NCI-H69 (cell line): ENCODE measurements at places on chromosomes 3 and 15.
A peak's percentile ranks its signal among the peaks of the same experiment; 100 is the strongest.

DNA sequence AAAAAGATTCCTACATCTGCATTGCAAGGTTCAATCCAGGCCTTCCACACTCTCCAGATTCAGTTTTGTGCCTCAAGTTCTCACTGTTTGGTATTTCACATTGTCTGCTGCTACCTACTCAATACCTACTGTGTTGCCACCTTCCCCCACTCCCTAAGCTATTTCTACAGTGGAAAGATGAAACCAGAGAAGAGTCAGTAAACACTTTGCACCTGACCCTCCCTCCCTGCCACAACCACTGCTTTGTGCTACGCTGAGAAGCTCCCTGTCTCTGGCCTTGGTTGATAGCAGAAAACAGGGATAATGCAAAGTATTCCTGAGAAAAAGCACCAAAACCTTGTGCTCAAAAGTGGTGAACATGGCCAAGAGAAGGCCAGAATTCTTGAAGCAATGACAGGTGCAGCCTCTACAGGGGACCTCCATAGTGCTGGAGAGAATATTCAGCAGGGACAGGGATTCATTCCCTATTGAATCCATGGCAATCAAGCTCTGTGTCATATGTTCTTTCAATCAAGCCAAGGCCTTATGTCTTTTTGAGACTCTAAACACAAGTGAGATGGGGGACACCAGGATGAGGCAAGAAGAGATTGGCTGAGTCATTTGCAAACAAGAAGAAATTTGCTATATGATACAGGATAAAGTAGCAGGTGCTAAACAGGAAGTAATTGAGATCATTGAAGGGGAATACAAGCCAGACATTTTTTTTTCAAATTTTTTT lies 83.5 kb upstream of the LIPC start:
- DNase-seq: peak; percentile 76

DNA sequence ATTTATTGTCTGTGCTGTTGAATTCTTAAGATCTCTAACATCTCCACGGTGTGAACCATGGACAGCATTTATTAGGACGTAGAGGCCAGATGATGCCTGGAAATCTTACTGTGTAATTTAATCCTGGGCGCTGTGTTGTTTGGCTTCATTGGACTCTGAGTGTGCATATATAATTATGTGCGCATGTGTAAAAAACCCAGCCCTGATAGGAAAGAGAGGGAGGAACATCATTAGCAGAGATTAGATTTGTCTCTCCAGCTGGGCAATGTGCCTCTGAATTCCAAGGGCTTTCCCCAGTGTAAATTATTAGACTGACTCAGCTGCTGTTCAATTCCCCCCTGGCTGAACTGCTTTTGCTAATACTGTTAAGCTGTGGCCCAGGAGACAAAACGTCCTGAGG lies 39.6 kb downstream of the MAP3K13 start:
- peak; percentile 98 for DNase-seq

DNA sequence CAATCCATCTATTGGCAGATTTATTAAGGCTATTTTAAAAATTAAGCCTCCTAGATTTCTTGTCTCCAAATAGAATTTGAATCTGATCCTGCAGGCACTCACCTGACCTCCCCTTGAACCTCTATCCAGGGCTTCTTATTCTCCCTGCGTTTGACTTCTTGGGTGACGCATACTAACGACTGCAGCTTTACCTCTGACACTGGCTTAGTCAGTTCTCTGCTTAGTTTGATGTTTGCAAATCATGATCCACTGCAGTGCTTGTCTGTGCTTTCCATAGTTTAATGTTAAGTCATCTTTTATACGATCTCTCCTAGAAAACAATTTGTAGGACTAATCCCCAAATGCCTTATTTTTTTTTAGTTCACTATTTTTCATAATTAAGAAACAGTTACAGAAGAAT lies 233.1 kb downstream of the ROBO1 start:
- DNase-seq: no peak

GRCh38 chr3:138135833-138136194 lies 3.6 kb upstream of the A4GNT start:
- no peak for DNase-seq

- DNase-seq: no peak
Observed at GRCh38 chr15:58286523-58286922, 145.3 kb upstream of the LIPC start.

- peak; percentile 15 for DNase-seq
Observed at GRCh38 chr3:179149951-179150350, 1.8 kb downstream of the PIK3CA start.

DNA sequence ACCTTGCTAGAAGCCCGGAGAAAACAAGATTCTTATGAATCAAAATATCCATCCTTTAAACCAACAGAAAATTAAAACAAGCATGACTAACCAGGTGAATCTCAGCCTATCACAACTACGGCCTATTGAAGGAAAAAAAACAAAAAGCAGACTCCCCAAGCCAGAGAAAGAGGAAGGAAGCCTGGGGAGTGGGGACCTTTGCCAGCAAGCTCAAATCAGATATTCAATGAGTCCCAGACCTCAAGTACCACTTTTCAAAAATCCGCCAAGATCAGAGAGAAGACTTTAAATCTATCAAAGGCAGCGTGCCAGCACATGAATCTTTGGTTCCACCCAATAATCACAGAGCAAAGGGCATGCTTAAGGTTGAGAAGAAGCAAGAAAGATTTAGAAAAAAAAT lies 253.8 kb downstream of the NTRK3 start:
- no peak for DNase-seq

GRCh38 chr15:51726302-51727073 lies 11.0 kb downstream of the LYSMD2 start:
- peak; percentile 97 for DNase-seq

GRCh38 chr3:81684751-81685395 lies 76.6 kb downstream of the GBE1 start:
- DNase-seq: no peak

GRCh38 chr3:197317250-197317963 lies 19.0 kb upstream of the DLG1 start:
- DNase-seq: peak; percentile 21

- peak; percentile 13 for DNase-seq
Observed at GRCh38 chr15:82103468-82103867, 57.6 kb upstream of the MEX3B start.

GRCh38 chr15:29727871-29728270 lies 94.4 kb downstream of the TJP1 start:
- no peak for DNase-seq

DNA sequence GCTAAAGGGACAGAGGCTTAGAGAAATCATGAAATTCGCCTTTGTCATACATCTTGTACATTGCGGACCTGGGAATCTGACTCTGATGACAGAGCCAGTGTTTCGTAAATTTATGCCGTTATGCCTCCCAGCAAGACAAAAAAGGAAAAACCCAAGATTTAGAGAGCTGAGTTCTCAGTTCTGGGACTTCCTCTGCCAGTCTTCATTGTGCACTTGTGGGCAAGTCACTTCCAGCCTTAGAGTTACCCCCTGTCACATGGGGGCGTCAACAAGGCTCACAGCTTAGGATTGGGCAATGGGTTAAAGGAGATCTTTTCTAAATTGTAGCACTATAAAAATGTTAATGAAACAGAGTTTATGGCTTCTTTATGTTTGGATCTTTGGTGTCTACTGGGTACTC lies 41.9 kb upstream of the MITF start:
- no peak for DNase-seq

DNA sequence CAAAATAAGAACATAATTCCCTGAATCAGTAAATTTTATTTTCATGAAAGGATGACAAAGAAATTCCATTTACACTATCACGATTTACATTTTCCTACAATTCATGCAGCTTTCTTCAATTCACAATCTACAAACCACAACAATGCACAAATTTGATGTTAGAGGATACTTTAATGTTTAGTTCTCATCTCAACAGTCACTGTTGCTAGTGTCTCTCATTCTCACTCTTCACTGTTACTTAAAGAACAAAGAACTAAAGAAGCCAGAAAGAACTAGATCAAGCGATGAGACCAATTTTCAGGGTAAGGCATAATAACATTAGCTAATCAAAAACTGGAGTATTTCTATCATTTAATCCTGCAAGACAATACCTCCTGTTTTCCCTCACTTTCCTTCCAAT lies 73.5 kb downstream of the TBL1XR1 start:
- no peak for DNase-seq

DNA sequence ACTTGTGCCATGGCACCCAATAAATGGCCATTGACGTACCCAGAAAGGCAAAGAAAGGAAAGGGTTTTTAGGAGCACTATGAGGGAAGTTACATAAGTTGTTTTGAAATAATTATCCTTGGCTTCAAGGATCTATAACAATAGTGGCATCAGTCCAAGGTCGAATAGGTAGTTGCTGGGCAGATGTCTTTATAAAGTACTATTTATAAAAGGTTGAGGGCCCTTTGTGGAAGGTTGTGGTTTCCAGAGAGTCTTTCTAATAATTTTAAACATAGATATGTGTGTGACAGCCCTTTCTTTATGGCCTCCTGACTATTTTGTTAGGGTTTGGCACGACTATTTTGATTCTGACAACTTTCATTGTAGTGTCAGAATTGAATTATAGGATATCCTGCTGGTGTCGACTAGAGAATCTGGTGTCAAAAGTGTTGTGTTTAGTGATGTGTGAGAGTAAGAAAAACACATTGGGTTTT lies 260.5 kb downstream of the PYDC2 start:
- no peak for DNase-seq

DNA sequence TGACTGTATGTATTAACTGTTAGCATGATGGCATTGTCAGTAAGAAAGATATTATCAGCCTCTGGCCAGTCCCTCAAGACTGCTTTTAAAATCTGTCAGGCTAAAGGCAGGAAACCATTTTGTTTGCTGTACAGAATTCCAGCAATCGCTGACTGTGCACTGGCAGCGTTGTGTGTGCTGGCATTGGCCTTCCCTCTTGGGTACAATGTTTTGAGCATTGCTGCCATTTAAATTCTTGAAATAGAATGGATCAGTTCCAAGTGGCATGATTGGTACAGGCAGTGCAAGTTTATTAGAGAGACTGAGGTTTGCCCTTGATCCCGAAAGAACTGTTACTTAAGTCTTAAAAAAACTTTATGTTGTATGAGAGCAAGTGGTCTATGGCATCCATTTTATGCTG lies 788.7 kb downstream of the OTOL1 start:
- DNase-seq: no peak

GRCh38 chr3:156763931-156764720 lies 62.0 kb upstream of the LEKR1 start:
- no peak for DNase-seq

GRCh38 chr3:58237238-58237940 lies at the start of gene ABHD6:
TSS of gene ABHD6 (plus strand) at chr3:58237792. CDS start at chr3:58256587, 18,795 bp downstream.
- peak; percentile 75 for DNase-seq

DNA sequence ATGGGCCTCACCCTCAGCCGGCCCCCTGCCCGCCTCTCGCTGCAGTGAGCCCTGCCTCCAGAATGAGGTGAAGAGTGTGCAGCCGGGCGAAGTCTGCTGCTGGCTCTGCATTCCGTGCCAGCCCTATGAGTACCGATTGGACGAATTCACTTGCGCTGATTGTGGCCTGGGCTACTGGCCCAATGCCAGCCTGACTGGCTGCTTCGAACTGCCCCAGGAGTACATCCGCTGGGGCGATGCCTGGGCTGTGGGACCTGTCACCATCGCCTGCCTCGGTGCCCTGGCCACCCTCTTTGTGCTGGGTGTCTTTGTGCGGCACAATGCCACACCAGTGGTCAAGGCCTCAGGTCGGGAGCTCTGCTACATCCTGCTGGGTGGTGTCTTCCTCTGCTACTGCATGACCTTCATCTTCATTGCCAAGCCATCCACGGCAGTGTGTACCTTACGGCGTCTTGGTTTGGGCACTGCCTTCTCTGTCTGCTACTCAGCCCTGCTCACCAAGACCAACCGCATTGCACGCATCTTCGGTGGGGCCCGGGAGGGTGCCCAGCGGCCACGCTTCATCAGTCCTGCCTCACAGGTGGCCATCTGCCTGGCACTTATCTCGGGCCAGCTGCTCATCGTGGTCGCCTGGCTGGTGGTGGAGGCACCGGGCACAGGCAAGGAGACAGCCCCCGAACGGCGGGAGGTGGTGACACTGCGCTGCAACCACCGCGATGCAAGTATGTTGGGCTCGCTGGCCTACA lies 8.5 kb downstream of the GRM2 start:
- DNase-seq: no peak

- DNase-seq: no peak
Observed at GRCh38 chr3:128606094-128606493, 44.5 kb downstream of the RPN1 start.

GRCh38 chr15:83904107-83905040 lies 250.5 kb downstream of the ADAMTSL3 start:
- no peak for DNase-seq

DNA sequence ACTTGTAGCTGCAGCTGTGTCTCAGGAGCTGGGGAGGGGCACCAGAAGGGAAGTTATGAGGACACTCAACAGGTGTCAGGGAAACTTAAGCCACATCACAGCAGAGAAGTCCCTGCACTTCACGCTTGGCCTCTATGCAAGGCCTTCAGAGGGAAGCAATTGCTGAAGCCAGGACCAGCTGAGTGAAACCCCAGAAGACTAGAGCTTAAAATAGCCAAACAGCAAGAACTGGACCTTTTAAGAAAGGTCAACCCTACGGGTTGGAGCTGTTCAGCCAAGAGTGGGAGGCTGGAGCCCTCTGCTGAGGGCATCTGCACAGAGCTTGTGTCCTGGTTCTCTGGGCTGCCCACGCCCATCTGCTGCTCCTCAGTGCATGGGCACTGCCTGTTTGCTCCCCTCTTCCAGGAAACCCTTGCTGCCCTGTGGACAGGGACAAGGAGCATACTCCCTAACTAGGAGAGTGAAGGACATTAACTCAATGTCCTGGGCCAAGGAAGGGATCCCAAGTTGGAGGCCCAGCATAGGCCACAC lies 3.9 kb upstream of the GRAMD2A start:
- no peak for DNase-seq

- no peak for DNase-seq
Observed at GRCh38 chr3:16498130-16498890, 15.2 kb downstream of the RFTN1 start.

GRCh38 chr3:150921209-150921608 lies 16.0 kb upstream of the MINDY4B start:
- DNase-seq: no peak

- peak; percentile 19 for DNase-seq
Observed at GRCh38 chr15:72153269-72154000, 35.2 kb downstream of the SENP8 start.

- DNase-seq: peak; percentile 73
Observed at GRCh38 chr3:97658668-97659285, 105.8 kb upstream of the ARL6 start.

DNA sequence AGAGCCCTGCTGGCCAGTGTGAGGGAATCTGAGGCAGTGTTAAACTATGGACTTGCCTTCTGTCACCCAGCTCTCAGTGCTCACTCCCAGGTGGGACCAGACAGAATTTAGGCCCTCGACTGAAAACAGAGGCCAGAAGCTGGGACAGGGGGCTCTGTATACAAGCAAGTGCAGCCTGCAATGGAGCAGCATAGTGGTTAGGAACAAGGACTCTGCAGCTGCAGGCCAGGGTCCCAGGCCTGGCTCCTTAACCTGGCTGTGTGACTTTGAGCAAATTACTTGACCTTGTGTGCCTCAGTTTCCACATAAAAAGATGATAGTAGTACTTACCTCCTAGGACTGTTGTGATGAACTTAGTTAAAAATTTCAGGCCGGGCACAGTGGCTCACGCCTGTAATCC lies 39.8 kb downstream of the CMTM7 start:
- DNase-seq: no peak

GRCh38 chr15:45497261-45497660 lies 25.3 kb downstream of the SLC30A4 start:
- DNase-seq: no peak
